ENCODE measurements at places on chromosomes 3 and 15. TPM values are rescaled to one million over a fixed set of nuclear protein-coding genes. Genes with fewer than 3 reads are reported as not detected.

GRCh38 chr3:72150634-72151412, 365.9 kb upstream of the PROK2 start:
- DNase-seq, result no peak

- DNase-seq, result no peak
Measured at GRCh38 chr3:176505878-176506621, 691.2 kb downstream of the TBL1XR1 start.

- DNase-seq, result no peak
Measured at GRCh38 chr3:40574661-40575060, 49.9 kb downstream of the ZNF621 start.

The HTR3C gene
- total RNA-seq, result not detected
